ENCODE measurements at places on chromosomes 5 and 9.
A peak's percentile ranks its signal among the peaks of the same experiment; 100 is the strongest.

- no peak for DNase-seq
Observed at GRCh38 chr9:88991066-88992034, at the start of gene S1PR3. S1PR3 (plus strand) TSS chr9:88991468; CDS start chr9:89001201, 9,733 bp downstream.

- DNase-seq, result no peak
Observed at GRCh38 chr5:981456-981855, 27.1 kb upstream of the NKD2 start.

GRCh38 chr9:110187126-110187525 lies 20.8 kb downstream of the C9orf152 start:
- DNase-seq, result no peak

DNA sequence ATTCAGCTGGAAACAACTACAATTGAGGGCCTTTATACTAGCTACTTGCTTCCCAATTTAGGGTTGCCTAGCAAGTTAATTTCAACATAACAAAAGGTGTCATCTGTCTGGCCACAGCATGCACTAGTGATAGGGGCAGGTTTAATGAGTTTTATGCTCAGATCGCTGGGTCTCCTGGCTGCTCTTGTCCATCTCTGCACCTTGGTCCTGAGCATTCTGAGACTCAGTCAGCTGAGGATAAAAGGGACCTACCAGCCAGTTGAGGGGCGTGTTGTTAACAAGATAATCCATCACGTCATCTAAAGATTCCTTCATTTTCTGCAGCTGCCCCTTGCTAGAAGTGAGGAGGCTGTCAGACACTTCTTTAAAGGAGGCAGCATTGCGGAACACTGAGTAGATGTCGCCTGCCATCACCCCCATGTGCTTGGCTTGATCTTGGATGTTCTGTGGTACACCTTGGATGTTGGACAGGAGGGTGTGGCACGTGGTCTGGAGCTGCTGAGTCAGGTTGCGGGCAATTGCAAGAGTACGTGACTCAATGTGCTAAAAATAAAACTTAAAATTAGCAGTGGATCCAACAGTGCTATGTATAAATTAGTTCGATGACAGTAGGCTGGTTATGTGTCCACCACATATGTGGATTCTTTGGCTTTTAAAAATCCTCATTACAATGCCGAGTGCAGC lies 11.0 kb downstream of the PLIN2 start:
- no peak for DNase-seq

DNA sequence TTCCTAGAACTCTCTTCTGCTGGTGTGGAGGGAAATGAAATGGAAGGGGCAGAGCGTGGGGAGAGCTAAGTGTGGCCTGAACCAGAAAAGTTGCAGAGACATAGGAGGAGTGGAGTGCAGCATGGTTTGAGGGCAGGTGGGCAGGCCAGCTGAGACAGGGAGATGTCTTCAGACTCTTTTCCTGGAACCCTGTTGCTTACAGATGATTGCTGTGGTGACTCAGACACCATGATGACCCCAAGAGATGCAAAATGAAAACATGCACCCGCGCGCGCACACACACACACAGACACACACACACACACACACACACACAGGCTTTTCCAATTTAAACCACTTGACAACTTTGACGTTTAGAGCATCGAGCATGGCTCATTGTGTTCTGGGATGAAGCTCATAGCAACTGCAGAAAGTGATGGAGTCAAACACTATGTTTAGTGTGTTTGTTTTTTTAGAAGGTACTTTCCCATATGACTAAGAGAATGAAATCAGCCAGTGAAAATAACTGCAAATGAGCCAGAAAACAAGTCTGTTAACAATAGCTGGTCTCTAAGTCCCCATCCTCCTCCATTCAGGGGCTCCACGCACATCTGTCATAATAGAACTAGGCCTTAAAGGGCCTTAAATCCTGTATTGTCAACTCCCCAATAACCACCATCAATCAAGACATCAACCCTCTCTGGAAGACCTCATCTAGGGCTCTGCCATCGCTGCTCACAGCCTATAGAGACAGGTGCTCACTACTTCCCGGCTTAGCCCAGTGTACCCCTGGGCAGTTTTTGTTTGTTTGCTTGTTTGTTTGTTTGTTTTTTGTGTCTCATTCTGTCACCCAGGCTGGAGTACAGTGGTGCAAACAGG lies 9.6 kb downstream of the TMOD1 start:
- DNase-seq, result no peak

DNA sequence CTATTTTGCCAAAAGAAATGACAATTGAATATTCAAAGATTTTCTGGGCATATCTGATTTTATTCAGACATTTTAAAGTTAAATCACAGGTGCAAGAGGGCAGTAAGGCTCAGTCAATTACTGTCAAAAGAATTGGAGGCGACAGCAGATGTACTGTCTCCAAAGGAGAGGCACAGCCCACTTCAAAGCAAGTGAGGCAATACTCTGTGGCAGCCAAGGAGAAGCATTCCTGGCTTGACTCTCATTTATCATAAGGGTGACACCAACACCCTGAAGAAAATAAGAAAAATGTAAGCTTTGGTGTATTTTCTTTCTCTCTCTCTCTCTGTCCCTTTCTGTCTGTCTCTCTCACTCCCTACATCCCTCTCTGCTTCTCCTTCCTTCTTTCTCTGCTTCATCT lies 93.3 kb downstream of the SVEP1 start:
- no peak for DNase-seq

GRCh38 chr5:178241231-178241663 lies 8.6 kb upstream of the PHYKPL start:
- no peak for DNase-seq

DNA sequence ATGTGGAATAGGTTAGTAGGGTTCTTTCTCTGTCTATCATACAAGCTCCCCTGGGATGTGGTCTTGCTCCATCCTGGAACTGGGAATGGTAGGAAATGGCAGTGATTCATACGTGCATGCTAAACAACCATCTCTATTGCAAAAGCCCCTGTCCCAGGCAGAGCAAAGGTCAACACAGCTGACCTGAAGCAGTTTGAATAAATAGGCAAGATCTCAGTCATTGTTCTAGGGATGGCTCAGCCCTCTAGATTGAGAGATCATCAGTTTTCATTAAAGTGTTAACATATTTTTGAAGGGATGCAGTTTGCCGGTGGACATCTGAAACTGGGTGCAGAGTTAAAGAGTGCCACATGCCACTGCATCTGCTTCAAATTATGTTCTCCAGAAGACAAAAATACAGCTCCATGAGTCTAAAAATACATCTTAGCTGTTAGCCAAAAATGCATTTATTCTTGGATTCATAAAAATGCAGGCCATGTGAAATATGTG lies 224.1 kb downstream of the ESM1 start:
- DNase-seq, result no peak

- DNase-seq, result no peak
Observed at GRCh38 chr5:102295534-102296177, 428 bp downstream of the SLCO4C1 start.

- DNase-seq, result no peak
Observed at GRCh38 chr9:16594787-16595186, 275.7 kb downstream of the BNC2 start.

- DNase-seq, result no peak
Observed at GRCh38 chr5:107058803-107059202, 611.9 kb downstream of the EFNA5 start.

GRCh38 chr5:98588215-98588614 lies 185.2 kb upstream of the RGMB start:
- DNase-seq, result no peak

DNA sequence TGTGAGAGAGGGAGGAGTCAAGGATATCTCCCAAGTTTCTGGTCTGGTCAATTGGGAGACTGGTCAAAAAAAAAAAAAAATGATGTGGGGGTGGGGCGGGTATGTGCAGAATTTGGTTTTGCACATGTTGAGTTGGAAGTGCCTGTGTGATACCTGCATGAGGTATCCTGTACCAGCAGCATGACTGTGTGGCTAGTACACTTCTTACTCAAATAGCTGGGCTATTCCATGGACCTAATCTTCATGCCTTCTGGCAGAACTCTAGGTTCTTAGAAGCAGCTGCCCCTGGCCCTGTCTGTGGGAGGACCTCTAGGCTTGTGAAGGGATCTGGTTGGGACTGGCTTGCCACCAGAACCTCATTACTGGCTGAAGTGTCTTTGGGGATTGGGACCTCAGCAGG lies 93.5 kb downstream of the RALGPS1 start:
- DNase-seq, result no peak

GRCh38 chr5:135234666-135235401 lies 164.2 kb downstream of the MACROH2A1 start:
- no peak for DNase-seq

DNA sequence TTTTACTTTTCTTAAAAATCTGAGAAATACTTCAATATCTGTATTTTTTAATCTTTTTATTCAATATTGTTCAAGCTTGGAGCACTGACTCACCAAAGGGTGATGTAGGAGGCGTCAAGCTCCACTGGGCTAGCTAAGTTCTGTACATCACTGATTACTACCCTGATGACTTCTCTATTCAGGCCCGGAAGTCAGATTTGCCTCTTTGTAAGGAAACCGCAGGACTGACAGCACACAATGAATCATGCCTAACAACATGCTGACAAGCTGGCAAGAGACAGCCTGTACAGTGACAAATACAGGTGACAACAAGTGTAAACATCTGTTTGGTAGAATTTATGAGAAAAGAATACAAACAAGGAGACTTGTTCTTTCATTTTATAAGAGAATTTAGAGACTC lies 627.9 kb upstream of the RORB start:
- DNase-seq, result no peak

GRCh38 chr5:90223756-90224155 lies 185.8 kb downstream of the CETN3 start:
- no peak for DNase-seq

DNA sequence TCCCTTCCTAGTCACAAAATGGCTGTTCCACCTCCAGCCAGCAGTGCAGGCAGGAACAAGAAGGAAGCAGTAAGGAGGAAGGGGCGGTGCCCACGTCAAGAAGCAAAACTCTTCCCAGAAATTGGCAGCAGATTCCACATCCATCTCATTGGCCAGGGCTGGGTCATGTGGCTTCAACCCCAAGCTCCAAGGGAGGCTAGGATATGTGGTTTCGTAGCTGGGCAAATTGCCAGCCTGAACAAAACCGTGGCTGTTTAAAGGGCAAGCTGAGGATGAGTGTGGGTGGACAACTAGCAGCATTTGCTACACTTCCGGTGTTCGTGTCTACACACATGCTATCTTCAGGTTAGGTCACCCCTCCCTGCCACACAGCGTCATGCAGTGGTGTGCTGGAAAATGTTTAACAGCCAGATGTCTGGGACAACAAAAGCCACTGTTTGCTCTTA lies 92.1 kb upstream of the MAP1B start:
- DNase-seq, result peak; percentile 7

- no peak for DNase-seq
Observed at GRCh38 chr9:94622087-94622800, 17.1 kb downstream of the FBP1 start.

GRCh38 chr9:35844628-35845270 lies 15.7 kb downstream of the TMEM8B start:
- no peak for DNase-seq

DNA sequence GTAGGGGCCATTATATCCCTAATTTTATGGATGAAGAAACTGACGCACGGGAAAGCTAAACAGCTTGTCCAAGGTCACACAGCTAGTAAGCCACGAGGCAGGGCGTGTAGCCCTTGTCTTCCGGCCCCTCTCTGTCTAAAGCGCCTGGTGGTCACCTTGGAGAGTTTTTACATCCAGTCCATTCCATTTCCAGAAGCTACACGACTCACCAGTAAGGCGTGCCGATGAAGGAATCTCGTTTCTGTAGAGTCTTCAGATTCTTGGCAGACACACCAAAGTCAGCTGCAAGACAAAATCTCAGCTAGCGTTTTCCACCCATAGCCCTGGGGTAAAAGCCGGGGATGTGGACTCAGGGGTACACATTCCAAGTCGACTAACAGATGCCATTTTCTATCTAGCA lies 80.5 kb downstream of the STK10 start:
- DNase-seq, result no peak

DNA sequence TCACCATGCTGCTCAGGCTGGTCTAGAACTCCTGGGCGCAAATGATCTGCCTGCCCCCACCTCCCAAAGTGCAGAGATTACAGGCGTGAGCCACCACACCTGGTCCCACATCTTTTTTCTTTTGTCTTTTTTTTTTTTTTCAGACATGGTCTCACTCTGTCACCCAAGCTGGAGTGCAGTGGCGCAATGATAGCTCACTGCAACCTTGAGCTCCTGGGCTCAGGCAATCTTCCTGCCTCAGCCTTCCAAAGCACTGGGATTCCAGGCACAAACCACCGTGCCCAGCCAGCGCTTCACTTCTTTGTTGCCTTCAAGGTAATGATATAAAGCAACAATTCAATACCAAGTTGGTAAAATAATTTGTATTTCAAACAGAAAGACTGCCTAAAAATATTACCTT lies 78.8 kb downstream of the USP20 start:
- DNase-seq, result no peak

GRCh38 chr9:15824310-15824709 lies 271.5 kb downstream of the CCDC171 start:
- no peak for DNase-seq

DNA sequence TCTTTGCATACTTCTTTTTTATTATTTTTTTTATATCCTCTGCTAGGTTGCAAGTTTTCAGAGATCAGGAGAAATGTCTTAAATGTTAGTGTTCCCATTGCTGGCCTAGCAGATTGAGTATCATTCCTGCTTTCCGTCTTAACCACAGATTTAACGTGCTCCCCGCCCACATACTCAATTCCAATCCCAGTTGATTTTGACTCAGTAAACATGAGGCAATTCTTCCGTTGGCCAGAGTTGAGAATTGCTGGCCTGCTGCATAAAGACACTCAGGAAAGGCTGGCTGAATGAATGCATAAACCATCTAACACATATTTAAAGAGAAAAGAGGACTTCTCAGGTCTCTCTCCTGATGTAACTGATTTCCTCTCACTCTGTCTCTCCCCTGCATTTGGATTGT lies 46.8 kb upstream of the PLPP6 start:
- no peak for DNase-seq

DNA sequence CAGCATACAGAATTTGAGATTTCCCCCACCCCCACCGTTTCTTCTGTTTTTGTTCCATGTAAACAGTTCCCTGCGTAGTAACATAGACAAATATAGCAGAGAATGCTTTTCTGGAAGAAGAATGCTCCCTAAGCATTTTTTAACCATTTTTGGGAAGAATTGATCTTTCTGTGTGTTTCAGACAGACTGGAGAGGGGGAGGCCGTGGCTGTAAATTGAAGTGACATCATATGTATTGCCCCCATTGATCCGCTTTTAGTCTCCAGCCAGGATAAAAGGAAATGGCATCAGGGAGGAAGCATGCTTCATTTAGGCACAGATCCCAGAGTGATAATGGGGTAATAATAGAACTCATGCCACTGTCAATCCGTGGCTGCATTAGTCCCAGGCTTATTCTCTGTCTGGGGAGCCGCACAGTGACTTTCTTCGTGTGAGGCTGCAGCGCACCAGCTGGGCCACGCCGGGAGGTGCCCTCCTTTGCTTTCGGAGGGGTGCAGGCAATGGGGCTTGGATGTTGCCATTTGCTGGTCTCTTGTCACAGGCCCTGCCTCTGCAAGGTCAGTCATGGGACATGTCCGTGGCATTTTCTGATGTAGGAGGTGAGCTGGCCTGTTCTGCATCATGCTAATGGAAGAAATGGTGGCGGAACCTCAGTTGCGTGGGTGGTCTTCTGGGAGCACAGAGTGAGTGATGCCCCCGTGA lies 261.5 kb downstream of the FANCC start:
- DNase-seq, result no peak

- no peak for DNase-seq
Observed at GRCh38 chr5:24633715-24634325, 11.0 kb downstream of the CDH10 start.

- no peak for DNase-seq
Observed at GRCh38 chr5:52013523-52013922, 630.3 kb downstream of the ISL1 start.
